ENCODE measurements at places on chromosomes 1 and 21. TPM values are rescaled to one million over a fixed set of nuclear protein-coding genes. Genes with fewer than 3 reads are reported as not detected.

- no peak for DNase-seq
Observed at GRCh38 chr1:53147174-53147573, 4.7 kb upstream of the SLC1A7 start.

LCE1A gene
- polyA plus RNA-seq = not detected

DNA sequence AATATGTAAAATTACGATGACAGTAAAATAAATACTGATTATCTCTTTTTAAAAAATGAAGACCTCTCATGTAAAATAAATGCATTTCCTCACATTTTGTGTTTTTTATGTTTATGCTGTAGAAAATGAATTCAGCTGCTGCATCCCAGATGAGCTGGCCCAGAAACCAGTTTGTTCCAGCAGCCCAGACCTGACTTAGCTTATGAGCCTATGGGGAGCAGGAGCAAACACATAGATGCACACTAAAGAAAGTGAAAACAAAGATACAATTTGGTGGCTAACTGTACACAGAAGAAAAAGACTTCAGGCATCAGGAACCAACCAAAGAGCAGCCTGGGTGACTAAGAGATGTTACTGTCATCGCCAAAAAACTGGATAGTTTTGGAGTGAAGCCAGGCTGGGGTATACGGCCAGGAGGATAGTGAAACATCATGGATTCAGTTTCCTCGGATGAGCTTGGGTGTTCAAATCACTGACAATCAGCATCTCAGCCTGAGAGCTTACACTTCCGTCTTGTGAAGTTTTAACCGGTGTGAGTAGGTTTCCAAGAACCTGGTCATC, 113.9 kb upstream of the BACE2 start:
- no peak for DNase-seq

GRCh38 chr21:31846690-31847089, 26.1 kb upstream of the HUNK start:
- no peak for DNase-seq

- DNase-seq = no peak
Observed at GRCh38 chr1:234265321-234265720, 107.9 kb upstream of the COA6 start.

TP73 gene
- polyA plus RNA-seq = 0.64 TPM

DNA sequence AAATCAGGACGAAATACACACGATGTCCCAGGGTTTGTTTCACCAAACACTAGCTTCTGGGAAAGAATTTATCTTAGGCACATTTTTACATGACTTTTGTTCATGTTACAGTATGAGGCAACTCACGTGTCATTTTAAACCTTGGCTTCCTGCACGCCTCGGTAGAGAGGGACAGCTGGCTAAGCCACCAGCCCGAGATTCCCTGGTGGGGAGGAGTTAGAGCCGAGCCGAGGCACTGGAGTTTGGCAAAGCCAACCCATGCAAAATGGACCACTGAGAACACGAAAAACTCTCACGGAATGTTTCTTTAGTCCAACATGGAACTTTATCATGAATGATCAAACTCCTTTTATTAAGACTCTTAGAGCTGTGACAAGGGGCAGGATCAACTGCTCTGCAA, 240.0 kb downstream of the DYRK1A start:
- no peak for DNase-seq

TFAP2E gene
- polyA plus RNA-seq = 1.1 TPM

DNA sequence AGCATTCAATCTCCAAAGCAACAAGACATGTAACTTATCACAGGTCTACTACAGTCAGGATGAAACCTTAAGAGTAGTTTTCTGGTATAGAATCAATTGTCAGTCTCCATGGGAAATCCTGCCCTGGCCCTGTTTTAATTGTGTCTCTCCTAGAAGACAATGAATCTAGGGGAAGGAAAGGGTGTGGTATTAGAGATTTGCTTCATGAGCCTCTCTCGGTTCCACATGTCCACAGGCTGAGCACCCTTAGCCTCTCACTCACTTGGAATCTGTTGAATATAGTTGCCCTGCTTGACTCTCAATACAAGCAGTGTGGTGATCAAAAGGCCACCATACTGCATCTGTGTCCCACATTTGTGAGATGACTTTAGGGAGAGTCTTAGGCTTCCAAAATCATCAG, 17.7 kb downstream of the SPATA46 start:
- DNase-seq = no peak

DNA sequence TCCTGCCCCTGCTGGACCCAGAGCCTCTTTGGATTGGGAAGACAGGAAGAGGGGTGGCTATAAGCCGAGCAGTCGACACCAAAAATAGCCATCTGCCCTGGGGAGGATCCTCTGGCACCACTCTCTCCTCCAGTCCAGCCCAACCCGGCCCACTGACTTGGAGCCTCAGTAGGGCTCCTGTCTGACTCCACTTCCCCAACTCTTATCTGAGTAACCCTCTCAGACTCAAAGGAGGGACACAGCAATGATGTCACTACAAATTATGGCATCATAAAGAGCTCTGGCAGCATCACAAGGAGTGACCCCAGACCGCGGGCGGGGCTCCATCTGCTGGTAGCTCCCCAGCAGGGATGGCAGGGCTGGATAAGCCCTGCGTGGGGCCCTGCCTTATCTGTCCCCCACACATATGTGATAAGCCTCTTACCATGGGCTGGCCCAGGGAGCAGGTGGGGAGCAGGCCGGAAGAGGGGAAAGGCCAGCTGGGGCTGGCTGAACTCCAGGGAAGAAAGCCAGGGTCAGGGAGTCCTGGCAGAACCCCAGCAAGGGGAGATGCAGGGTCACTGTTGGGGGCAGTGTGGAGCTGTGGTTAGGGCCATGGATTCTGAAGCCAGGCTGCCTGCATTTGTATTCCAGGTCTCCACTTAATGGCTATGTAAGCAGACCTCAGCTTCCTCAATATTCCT, 4.6 kb upstream of the SLC6A9 start:
- DNase-seq = no peak

DNA sequence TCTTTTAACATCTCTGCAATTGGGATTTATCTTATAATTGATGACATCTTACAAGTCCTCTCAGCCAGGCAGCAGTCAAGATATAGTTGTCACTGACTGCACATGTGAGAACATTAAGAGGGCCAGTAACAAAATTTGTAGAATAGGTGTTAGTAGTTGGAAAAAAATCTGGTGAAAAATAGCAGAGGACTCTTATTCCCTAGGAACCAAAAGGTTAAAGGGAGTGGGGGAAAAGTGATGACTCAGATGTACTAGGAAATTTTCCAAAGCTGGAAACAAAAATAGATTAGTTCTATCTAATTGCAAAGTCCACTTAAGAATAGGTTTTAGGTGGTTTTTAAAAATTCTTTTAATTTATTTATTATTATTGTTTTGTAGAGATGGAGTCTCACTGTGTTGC, 3.6 kb downstream of the NUP210L start:
- no peak for DNase-seq

- DNase-seq = no peak
Observed at GRCh38 chr21:32136546-32136945, 142.3 kb downstream of the MIS18A start.

DNA sequence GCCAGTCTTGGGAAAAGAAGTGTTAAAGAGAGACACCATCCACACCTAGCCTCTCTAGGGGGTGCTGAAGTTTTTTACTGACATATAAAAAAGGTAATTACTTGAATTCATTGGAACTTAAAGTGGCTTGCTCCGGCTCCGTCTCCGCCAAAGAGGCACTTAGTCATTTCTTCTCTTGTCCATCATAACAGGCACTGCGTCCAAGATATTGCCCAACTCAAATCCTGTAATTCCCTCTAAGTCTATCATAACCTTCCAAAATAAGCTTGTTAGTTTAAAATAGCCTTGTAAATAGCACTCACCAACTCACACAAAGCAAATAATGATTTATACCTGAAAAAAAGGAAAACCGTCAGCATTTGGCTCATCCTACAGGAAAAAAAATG, 160.5 kb downstream of the ZBTB18 start:
- DNase-seq = no peak

GRCh38 chr1:233172201-233172600, 123.3 kb downstream of the PCNX2 start:
- DNase-seq = no peak

DNA sequence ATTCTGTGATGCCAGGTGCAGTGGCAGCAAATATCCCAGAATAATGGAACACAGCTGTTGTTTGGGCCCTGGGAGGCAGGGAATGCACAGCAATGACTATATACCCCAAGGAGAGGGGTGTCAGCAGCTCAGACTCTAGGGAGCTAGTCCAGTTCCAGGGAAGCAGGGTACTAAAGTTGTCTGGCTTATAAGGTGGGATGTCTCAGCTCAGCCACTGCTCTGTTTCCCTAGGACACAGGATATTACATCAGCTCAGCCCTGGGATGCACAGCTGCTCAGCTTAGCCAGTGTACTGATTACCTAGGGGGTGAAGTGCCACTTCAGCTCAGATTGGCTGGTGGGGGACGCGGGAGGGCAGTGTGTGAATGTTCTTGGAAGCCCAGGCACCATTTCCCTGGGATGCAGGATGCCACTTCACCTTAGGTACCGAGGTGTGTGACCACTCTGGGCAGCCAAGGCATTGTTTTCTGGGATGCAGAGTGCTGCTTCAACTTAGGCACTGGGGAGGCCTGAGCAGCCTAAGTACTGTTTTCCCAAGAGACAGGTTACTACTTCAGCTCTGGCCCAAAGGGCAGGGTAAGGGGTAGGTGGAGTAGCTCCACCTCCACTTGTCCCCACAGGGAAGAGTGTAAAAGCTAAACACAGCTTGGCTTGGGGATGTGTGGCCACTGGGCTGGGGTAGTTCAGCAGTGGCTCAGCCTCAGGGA, 59.4 kb downstream of the DIPK1A start:
- no peak for DNase-seq
